ENCODE measurements at places on chromosomes 7 and 10. TPM values are rescaled to one million over a fixed set of nuclear protein-coding genes. Genes with fewer than 3 reads are reported as not detected.

The ZNF804B gene
- total RNA-seq, result not detected

DNA sequence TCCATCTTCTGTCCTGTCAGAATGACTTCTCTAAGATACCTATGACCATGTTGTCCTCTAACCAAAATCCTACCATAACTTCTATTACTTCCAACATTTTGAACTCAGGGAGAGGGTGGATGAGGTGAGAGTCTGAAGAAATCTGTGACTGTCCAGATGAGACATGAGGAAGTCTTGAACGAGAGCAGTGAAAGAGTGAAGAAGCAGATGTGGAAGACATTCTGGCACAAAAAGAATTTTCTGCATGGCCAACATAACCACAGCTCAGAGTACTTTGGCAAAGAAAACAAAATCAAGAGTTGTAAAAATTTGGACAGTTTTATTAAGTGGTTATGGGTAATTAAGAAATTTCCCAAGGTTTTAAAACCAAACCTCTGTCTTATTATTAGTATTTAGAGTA is 141.6 kb downstream of the CPEB3 start:
- DNase-seq, result no peak
- H3K4me1 ChIP-seq, result no peaks in the 10 kb centered on the region
- no peak overlapping the region for H3K27ac ChIP-seq
- H3K27me3 ChIP-seq, result no peaks in the 10 kb centered on the region
- H3K36me3 ChIP-seq, result no peaks in the 10 kb centered on the region
- H3K4me3 ChIP-seq, result no peak overlapping the region

The TFPI2 gene
- not detected for total RNA-seq

- no peaks in the 10 kb centered on the region for H3K36me3 ChIP-seq
- H3K4me1 ChIP-seq, result peaks cover 7% of the 10 kb centered on the region
- peak; percentile 39 for DNase-seq
- no peak overlapping the region for H3K27ac ChIP-seq
These were observed 30.8 kb downstream of the KCNH2 start for GRCh38 chr7:150947241-150947745.

GRCh38 chr7:15866753-15867152 is 180.3 kb upstream of the MEOX2 start:
- no peaks in the 10 kb centered on the region for H3K4me1 ChIP-seq
- H3K27me3 ChIP-seq, result no peaks in the 10 kb centered on the region
- H3K36me3 ChIP-seq, result no peaks in the 10 kb centered on the region
- no peak overlapping the region for H3K27ac ChIP-seq
